ENCODE measurements at places on chromosomes 13 and 19.
A peak's percentile ranks its signal among the peaks of the same experiment; 100 is the strongest.

DNA sequence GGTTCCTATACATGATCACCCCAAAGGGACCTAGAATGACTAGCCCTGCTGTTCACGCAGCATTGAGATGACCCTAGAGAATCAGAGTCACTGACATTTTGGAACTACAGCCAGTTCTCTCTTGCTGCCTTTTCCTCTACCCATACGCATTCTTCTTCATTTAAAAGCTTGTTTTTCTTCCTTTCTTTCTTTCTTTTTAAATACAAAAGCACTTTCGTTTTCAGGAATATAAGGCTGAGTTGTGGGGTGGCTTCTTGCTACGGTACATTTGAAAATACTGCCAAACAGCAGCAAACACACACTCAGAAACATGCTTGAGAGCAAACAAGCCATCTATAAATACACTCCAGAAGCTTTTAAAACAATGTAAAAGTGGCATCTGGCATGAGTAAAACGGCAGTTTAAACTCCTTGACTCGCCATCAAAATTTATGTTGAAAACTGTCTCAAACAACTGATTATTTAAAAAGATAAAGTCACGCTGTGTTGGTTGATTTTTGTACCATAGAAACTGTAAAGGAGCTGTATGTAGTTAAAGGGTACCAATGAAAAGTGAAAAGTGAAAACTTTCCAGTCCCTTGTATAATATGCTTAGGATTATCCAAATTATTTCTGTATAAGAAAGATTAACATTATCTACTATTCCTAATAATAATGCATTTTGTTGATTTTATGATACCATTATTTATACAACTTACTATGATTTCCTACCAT is 95.6 kb downstream of the PCDH9 start:
- no peak for ATAC-seq

DNA sequence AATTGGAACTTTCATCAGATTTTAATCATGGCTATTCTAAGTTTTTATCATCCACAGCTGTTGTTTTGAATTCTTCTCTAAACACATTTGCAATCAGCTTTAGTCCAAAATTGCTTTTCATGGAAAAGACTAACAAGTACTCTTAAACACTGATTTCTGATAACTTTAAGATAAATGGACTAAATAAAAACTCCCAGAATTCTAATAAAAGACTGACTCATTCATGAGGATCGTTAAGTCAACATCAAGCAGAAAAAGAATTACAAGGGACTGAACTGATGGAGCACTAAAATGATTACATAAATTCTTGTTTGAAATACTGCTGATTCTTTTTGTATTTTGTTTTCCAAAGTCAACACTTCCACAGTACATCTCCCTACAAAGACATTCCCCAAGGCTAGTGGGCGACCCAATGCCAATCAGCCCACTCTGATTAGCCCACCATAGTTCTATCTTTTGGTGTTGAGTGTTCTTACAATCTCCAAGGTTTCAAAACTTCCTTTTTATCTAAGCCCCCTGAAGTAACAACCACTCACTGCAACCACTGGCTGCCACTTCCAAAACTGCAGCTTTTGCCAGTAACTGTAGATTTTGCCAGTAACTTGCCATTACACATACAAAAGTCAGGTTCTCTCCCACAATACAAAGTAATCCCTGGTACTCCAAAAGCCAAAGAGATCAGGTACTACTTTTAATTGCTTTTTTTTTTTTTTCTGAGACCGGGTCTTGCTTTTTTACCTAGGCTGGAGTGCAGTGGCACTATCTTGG is 14.0 kb upstream of the NAA16 start:
- no peak for ATAC-seq

GRCh38 chr13:113951246-113951999 is 22.5 kb downstream of the C13orf46 start:
- ATAC-seq, result peak; percentile 94

- ATAC-seq, result peak; percentile 83
Measured at GRCh38 chr19:47124937-47125668, 5.5 kb upstream of the SAE1 start.

- ATAC-seq, result peak; percentile 85
Measured at GRCh38 chr13:28408235-28408848, 86.6 kb downstream of the FLT1 start.

GRCh38 chr13:90188351-90188636 is 1159.2 kb upstream of the MIR17HG start:
- no peak for ATAC-seq
